ENCODE measurements at places on chromosomes 11 and 22.

- DNase-seq = no peak
These were observed 109.5 kb downstream of the RASSF10 start for GRCh38 chr11:13118650-13119049.

DNA sequence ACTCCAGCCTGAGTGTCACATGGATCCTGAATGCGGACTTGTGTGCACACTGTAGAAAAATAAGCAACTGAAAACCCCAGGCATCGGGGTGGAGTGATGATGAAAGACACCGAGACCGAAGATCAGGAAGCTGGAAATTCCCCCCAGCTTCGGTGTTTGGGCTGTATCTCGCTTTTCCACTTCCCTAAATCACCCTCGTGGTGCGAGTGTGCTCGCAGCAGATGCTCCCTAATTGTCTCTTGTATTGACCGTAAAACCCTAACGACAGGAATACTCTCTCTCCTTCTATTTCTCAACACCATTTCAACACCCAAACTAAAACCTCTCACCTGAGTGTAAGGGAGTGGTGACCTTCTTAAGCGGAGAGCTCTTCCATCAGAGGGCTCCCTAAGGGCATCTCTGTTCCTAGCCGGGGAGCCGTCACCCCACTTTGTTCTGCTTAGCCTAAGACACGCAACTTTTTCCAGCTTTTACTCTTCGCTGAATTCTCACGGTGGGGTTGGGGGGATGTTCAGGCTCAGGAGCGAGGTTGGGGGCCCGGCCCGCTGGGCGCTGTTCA, 635 bp upstream of the GRK3 start:
- no peak for DNase-seq

- DNase-seq = no peak
These were observed 27.3 kb downstream of the OR10D3 start for GRCh38 chr11:124210421-124210820.

GRCh38 chr22:28674121-28674563, 5.5 kb downstream of the TTC28 start:
- DNase-seq = no peak

GRCh38 chr22:31075961-31076360, 5.2 kb upstream of the SMTN start:
- no peak for DNase-seq

DNA sequence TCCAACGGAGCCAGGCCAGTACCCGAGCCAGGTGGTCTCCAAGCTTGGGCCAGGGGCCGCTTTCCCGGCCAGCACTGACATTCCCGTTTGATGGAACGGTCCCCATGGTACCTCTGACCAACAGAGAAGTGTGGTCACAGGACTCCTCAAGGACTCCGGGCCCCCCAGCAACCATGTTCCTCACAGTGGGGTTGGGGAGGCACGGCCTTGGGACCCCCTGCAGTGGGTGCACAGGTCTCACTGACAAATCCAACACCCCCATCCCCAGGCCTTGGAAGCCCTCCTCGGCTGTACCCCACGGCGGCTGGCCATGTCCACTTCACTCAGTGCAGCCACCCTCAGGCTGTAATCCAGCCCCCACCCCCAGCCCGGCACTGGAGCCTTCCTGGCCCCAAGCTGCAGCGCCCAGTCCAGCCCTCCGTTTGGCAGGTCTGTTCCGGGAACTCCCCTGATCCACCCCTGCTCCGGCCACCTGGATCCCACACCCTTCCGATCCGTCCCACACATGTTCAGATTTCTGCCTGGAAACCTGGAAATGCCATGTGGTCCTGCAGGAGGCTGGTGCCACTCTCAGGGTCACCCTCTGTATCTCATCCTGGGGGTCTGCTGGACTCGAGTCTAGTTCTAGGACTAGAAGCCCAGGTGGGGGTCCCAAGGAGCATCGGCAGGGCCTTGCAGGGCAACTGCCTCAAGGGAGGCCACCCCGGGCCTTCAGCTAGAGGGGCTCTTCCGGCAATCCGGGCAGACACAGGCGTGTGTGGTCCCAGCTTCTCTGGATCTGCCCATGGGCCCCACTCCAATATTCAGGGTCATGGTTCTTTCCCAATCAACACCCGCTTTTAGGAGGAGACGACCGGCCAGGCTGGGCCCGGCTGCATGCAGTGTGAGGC, 26.6 kb downstream of the TBX1 start:
- no peak for DNase-seq

GRCh38 chr22:44455963-44456358, 42.1 kb downstream of the RTL6 start:
- no peak for DNase-seq

GRCh38 chr11:84157639-84158038, 871.5 kb upstream of the CCDC90B start:
- DNase-seq = no peak

DNA sequence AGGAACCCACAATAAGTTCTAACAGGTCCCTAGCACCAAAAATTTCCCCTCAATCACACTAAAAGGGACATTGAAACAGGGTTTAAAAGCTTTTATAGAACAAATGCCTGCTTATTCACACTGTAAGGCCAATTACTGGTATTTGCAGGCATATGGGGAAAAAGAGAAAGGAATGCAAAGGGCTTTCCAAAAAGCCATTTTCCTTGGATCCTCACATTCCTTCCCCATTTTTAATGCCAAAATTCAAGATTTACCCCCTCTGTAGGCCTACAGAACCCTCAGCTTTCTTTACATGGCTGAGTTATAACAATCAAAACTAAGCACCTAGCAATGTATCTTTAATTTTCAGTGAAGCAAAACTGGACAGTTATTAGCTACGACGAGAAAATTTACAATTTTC, 102.0 kb downstream of the SBF2 start:
- no peak for DNase-seq

- no peak for DNase-seq
These were observed 484 bp downstream of the CHCHD10 start for GRCh38 chr22:23767303-23767672.

DNA sequence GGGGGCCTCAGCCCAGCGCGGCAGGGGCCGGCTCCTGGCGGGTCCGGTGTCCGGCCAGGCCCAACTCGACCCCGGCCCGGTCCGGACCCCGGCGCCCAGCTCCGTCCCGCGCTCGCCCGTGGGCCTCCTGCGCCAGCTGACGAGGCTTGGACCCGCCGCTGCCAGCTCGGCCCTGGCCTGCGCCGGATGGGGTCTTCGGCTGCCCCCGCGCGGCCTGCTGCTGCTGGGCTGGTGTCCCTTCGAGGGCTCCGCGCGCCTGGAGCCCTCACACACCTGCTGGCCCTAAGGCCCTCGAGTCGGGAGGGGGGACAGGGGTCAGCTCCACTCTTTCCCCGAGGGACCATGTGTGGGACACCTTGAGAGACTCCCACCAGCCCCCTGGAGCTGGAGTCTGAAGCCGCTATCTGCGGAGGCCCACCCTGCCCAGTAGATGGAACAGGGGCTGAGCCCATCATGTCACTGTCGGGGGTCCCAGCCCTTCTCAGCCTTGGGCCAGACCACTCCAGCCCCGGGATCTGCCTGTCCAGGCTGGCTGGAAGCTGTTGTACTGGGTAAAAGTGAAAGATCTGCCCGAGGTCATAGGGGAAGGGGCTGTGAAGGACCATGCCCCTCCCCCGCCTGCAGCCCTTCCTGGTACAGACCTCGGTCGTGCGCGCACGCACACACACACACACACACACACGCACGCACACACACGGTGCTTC, 768 bp upstream of the CDKN1C start:
- DNase-seq = no peak

- no peak for DNase-seq
These were observed 60.2 kb downstream of the SLN start for GRCh38 chr11:107651672-107652071.

DNA sequence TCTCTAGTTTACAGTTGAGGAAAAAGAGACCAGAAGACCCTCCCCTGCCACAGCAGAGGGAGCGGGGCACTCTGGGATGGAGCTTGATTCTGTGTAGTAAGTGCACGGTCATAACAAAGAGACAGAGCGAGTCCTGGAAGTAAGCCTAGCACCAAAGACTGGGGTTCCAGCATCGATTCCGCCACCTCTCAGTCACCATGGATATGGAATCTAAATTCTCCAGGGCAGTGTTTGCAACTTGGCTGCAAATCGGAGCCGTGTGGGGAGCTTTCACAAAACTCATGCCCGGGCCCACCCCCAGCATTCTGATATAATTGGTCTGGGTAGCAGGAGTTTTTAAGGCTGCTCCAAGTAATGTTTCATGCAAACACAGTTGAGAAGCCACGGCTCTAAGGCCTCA, 129.5 kb upstream of the OPCML start:
- DNase-seq = no peak

DNA sequence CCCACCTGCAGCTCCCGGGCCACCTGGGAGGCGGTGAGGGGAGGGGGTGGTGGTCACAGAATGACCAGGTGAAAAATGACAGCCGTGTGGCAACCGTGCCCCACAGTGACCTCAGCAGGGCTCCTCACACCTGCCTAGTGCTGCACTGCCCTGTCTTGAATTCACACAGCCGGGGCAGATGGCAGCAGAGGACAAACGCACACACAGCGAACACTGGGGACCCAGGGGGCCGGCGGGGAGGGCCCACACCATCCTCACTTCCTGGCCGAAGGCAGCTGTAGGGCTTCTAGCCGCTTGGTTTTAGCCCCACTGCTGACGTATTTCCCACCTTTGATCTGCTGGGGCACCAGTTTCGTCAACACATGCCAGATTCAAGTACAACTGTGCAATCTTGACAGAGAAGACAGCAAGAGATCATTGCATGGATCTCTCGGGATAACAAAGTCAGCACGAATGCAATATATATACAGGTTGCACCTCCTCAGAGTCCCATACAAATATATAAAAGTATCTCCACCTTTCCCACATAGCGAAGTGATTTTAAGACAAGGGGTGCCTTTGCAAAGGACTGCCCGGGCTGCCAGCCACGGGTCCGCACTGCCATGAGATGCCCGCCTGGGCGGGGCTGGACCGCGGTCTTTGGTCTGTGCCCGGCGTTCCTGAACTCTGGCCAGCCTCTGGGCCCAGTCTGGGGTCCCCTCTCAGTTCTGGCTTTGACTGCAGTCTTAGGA, 26.9 kb downstream of the TRMU start:
- DNase-seq = no peak

DNA sequence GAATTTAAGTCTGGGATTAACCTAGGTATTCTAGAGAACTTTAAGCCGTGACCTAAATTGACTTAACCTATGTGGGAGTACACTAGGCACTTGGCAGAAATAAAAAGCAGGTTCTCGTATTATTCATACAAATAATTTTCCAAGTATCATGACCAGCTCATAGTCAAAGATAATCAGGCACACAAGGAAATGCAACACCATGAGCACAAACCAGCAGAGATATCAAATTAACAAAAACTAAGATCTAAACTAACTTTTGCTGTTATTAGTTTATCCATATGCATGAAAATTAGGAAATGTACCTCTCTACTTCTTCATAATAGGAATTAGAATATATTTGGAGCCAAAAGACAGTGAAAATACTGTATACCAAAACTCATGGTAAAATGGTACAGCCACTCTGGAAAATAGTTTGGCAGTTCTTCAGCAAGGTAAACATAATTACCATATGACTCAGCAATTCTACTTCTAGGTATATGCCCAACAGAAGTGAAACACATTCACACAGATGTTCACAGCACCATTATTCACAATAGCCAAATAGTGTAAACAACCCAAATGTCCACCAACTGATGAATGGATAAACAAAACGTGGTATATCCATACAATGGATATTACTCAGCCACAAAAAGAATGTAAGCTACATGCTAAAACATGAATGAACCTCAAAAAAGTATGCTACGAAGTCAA, 154.1 kb downstream of the ENTHD1 start:
- no peak for DNase-seq

DNA sequence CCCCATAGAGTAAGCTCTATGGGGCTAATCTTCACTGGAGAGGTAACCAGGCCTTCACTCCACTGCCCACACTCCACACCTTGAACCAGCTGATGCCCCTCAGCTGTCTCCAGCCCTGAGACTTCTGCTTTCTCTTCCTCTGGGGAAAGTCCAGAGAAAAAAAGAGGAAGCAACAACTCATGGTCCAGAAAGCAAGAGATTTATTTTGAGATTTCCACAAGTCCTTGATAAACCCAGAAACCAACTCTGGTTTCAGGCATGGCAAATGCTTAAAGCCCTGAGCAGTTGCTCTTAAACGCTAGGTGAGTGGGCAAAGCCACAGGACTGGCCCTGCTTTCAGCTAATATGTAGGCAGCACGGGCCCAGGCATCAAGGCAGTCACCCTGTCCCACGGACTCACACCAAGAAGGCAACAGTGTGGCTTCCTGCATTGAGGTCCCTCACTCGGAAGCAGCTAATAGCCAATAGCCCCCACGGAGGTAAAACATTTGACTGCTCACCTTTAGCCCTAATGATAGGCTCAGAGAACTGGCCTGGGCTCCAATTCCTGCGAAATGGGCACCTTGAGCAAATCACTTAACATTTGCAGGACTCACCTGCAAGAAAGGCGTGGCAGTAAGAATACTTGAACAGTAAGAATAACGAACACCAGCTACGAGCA, 4.3 kb downstream of the CYB561A3 start:
- no peak for DNase-seq

GRCh38 chr22:46114518-46115387, 35.6 kb upstream of the PPARA start:
- DNase-seq = no peak

GRCh38 chr11:122625976-122626665, 29.4 kb upstream of the UBASH3B start:
- no peak for DNase-seq

DNA sequence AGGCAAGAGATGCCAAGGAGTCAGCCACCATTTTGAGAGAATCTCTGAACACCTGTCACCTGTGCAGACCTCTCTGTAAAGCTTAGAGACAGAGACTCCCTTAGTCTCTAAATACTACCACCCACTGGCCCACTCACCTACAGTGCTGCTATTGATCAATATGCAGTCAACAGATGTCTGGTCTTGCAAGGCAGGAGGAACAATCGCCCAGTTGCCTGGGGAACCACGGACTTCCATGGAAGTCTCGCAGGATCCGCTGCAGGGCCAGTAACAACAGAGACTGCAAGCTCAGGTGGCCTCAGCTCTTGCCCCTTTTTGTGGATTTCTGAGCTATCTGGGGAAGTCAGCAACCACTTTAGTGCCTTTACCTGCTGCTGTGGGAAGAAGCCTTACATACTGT, 195.1 kb downstream of the OPCML start:
- no peak for DNase-seq

DNA sequence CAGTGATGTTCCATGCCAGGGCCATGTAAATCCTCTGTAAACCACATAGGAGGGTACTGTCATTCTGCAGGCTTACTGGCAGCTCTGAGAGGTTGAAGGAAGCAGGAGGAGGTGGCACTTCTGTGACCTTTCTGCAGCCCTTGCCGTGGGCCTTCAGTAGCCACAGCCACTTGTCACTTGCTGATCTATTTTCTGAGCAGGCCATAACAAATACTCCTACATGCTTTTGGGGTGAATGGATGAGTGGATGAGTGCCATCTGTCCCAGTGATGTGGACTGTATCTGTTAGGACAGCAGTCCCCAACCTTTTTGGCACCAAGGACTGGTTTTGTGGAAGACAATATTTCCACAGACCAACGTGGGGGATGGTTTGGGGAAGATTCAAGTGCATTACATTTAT, 10.2 kb downstream of the B3GNT6 start:
- DNase-seq = no peak

GRCh38 chr11:44147751-44148150, 52.3 kb downstream of the EXT2 start:
- DNase-seq = no peak

GRCh38 chr22:43888740-43889139, 3.1 kb downstream of the PNPLA5 start:
- DNase-seq = no peak
